NCI-H1105 (cell line): ENCODE measurements at places on chromosomes 5 and 9.
A peak's percentile ranks its signal among the peaks of the same experiment; 100 is the strongest.

DNA sequence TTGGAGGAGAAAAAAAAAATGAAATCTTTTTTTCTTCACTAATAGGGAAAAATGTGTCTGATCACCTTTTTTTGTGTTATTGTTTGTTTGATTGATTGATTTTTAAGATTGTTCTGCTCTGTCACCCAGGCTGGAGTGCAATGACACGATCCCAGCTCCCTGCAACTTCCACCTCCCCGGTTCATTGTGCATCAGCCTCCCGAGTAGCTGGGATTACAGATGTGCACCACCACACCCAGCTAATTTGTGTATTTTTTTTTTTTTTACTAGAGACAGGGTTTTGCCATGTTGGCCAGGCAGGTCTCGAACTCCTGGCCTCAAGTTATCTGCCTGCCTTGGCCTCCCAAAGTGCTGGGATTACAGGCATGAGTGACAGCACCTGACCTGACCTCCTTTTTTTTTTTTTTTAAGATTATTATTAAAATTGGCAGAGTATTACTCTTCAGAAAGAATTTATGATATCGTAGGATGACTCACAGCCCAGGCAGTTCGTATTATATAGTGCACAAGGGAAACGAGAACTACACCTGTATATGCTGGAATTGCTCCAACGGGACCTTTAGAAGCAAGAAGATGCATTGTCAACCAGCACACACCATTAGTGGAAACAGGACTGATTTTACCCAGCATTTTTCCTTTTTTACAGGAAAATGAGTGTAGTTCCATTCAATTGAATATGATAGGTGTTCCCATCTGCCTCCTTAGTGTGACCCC is 27.7 kb downstream of the FUBP3 start:
- DNase-seq: no peak

DNA sequence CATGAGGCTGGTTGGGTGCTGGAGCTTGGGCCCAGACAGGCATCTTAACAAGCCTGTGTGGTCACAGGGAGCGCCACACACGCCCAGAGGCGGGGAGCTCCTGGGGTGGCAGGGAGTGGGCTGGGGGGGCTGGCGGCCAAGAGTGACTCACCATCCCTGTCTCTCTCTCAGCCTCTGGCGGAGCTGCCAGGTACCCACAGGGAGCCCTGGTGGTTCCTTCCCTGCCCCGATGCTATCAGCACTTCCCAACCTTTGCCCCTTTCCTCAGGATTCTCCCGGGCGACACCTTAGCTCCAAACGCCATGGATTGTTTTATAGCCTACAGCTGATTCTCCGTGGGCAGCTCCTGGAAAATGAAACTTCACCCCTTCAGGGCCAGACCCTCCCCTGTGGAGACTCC is 5.5 kb downstream of the SLC9A3 start:
- DNase-seq: no peak

- no peak for DNase-seq
Observed at GRCh38 chr5:36770125-36770524, 106.4 kb upstream of the NIPBL start.

GRCh38 chr5:175681045-175681967 is 23.4 kb downstream of the HRH2 start:
- DNase-seq: no peak

DNA sequence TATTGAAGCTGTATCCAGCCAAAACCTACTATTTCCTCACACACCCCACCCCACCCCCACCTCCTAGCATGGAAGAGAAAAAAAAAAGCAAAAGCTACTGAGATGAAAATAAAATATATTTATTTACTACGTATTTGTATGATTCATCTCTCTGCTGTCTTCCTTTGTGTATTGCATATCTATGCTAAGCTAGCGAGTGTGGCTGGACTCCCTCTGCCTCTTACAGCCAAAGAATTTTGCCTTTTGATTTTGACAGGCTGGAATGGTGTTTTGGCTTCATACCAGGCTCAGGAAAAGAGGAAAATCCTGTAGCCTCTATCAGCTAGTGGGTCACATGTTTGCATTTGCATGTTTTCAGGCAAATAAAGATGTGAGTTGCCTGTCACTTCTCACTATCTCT is 2.2 kb downstream of the ABLIM3 start:
- DNase-seq: no peak

DNA sequence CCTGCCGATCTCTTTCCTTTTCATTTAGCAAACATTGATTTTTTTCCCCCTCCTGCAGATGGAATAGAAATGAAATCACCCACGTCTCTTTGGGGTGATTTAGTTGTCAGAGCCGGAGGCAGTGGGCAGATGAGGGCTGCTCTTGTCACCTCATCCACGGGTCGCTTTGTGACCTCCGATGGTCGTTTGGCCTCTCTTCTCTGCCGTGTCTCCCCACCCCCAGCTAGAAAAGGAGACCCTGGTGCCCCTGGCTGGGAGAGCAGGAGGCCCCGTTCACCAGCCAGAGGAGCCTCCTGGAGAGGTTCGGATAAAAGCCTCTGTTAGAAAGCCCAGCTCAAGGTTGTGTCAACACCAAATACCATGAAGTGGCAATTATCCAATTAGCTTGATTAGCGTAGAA is 21.6 kb upstream of the RXRA start:
- DNase-seq: peak; percentile 70

- no peak for DNase-seq
Observed at GRCh38 chr5:153831973-153832372, 206.7 kb downstream of the FAM114A2 start.

- DNase-seq: no peak
Observed at GRCh38 chr5:107099506-107099905, 571.2 kb downstream of the EFNA5 start.

GRCh38 chr9:89339807-89340206 is 21.5 kb downstream of the SECISBP2 start:
- DNase-seq: no peak

DNA sequence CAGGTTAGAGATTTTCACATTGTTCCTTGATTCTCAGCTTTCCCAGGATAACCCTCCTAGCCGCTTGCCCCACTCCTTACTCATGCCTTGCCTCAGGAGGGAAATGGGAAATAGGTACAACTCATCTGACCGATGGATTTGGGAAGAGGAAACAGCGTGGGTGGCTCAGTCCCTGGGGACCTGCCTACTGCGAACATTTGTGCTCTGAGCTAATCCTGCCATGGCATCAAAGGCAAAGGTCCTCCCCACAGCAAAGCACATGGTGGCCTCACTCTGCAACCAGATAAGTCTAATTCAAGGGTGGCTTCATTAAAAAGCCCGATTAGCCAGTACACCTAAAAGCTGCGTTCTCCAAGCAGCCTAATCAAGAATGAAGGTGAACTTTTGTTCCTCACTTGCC is 82.4 kb upstream of the ADRA1B start:
- no peak for DNase-seq

GRCh38 chr9:127036437-127036836 is 86.0 kb downstream of the ANGPTL2 start:
- DNase-seq: no peak

GRCh38 chr5:61837788-61838187 is 468.2 kb upstream of the KIF2A start:
- no peak for DNase-seq

DNA sequence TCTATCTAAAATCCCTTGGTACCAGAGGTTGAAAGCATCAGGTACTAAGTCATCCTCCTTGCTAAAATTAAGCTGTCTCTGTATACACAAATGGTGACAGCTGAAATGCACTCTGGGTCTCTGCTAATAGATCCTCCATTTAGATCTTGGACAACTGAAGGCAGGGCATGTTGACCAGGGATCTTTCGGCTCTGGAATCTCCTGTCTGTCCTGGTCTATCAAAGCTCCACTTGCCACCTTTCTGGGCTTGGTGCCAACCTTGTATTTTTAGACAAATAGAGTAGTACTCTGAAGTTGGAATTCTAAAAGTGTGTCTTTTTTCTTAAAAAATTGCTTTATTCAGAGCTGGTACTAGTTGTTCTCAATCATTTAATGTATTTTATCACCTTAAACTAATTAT is 135.2 kb upstream of the HMHB1 start:
- peak; percentile 33 for DNase-seq
